ENCODE measurements at places on chromosomes 7 and 10. TPM values are rescaled to one million over a fixed set of nuclear protein-coding genes. Genes with fewer than 3 reads are reported as not detected.

Gene FGL2
- total RNA-seq = 4.5 TPM

DNA sequence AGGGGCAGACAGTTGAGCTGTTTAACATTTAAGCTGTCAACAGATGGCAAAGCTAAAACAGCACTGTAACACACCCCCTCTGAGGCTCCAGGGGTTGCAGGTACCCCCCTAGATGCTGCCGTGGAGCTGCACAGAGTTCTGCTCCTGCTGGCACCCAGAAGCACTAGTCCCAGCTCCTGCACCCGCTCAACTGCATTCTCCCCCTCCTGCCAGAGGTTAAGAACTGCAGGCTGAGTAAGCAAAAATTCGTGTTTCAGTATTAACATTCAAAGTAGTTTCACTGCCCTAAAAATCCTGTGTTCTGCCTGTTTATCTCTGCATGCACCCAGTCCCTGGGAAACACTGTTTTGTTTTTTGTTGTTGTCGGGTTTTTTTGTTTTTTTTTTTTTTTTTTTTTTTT lies 790.8 kb upstream of the KCND2 start:
- no peaks in the 10 kb centered on the region for H3K36me3 ChIP-seq
- H3K27ac ChIP-seq = no peak overlapping the region
- H3K4me3 ChIP-seq = no peak overlapping the region
- no peaks in the 10 kb centered on the region for H3K4me1 ChIP-seq
- H3K27me3 ChIP-seq = no peaks in the 10 kb centered on the region

GRCh38 chr10:133515471-133515870 lies 11.7 kb upstream of the CYP2E1 start:
- no peak overlapping the region for H3K27ac ChIP-seq
- H3K4me3 ChIP-seq = no peak overlapping the region
- no peak for DNase-seq
- H3K36me3 ChIP-seq = no peaks in the 10 kb centered on the region
- H3K27me3 ChIP-seq = no peaks in the 10 kb centered on the region

GRCh38 chr10:3893901-3894563 lies 109.0 kb upstream of the KLF6 start:
- H3K36me3 ChIP-seq = no peaks in the 10 kb centered on the region
- DNase-seq = no peak
- peak overlapping the region; percentile 89 for H3K27ac ChIP-seq
- no peaks in the 10 kb centered on the region for H3K27me3 ChIP-seq

Gene PLXNA4
- 0.22 TPM for total RNA-seq

Gene PIP
- total RNA-seq = not detected

Gene KCNIP2
- total RNA-seq = 4.3 TPM

Gene CCDC6
- total RNA-seq = 20.9 TPM

DNA sequence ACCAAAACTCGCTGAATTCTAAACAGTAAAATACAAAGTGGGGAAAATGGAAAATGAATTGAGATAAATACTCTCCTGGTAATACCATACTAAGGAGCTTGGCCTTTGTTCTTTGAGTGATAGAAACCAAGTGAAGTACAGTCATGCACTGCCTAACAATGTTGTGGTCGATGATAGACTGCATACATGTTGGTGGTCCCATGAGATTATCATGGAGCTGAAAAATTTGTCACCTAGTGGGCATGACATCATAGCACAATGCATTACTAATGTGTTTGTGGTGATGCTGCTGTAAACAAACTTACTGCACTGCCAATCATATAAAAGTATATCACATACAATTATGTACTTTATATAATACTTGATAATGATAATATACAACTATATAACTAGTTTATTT lies 419.1 kb downstream of the ARL4A start:
- no peaks in the 10 kb centered on the region for H3K4me1 ChIP-seq
- H3K36me3 ChIP-seq = no peaks in the 10 kb centered on the region
- no peak overlapping the region for H3K4me3 ChIP-seq
- DNase-seq = no peak
- H3K27ac ChIP-seq = no peak overlapping the region

DNA sequence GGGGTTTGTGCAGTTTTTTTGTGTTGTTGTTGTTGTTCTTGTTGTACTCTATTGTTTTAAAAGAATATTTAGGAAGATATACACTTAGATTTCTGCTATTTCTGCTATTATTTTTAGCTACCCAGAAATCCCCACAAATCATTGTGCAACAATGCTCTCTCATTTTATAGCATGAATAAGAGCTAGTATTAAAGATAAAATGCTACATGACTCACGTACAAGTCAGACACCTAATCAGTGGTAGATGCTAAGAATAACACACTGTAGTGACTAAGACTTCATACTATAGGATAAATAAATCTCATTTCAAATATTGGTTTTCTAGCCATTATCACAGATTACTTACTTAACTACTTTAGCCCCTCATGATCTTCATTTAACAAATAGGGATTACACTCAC lies 920.5 kb downstream of the KCNMA1 start:
- H3K27ac ChIP-seq = no peak overlapping the region
- DNase-seq = no peak
- no peaks in the 10 kb centered on the region for H3K4me1 ChIP-seq
- no peaks in the 10 kb centered on the region for H3K36me3 ChIP-seq
